MCF 10A (cell line): ENCODE measurements at places on chromosomes 2 and 18. TPM values are rescaled to one million over a fixed set of nuclear protein-coding genes. Genes with fewer than 3 reads are reported as not detected.

The SLC16A14 gene
- total RNA-seq = 0.56 and 1.8 TPM in 2 replicates

- H3K4me1 ChIP-seq = peaks cover 28% of the 10 kb centered on the region
- no peak for DNase-seq
- no peak overlapping the region for H3K4me3 ChIP-seq
- peaks cover 73% of the 10 kb centered on the region for H3K36me3 ChIP-seq
- peak overlapping the region; percentile 83 for H3K27ac ChIP-seq
Measured at GRCh38 chr2:43217228-43218154, 8.9 kb downstream of the ZFP36L2 start.

DNA sequence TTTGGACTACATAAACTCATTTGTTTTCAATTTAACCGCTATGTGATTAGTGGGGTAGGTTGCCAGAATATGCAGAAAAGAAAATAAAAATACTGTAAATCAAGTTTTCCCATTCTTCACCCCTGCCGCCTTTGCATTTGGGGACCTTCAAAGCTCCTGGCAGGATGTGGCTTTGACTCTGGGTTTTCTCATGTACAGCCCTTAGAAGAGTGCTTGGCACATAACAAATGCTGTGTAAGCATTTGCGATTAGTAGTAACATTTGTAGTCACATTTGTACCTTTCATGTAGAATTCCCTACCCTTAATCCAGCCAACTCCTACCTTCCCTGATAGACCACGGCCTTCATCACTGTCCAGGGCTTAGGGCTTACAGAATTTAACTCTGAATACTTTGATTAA lies 262.6 kb downstream of the MREG start:
- no peak for DNase-seq
- no peaks in the 10 kb centered on the region for H3K27me3 ChIP-seq
- H3K36me3 ChIP-seq = peaks cover 11% of the 10 kb centered on the region
- H3K4me3 ChIP-seq = no peak overlapping the region

The PIKFYVE gene
- total RNA-seq = 22.8 and 27.2 TPM in 2 replicates

The PKDCC gene
- 0.49 and 0.96 TPM in 2 replicates for total RNA-seq

DNA sequence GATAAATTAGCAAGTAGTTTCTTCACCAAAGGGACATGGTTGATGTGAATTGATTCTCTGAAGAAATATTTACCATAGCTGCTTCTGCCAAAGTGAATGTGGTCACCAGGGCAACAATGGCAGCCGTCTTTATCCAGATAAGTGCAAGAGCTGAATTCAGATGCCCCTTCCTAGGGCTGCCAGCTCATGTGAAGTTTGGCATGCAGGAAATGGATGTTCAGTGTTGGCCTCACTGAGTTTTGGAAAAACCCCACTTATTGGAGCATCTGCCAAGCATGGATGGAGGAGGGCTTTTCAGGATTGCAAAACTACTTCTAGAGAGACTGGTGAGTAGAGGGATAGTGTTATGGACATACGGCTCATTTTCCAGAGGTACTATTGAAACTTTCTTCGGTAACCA lies 80.8 kb downstream of the FMNL2 start:
- H3K4me1 ChIP-seq = peaks cover 65% of the 10 kb centered on the region
- no peaks in the 10 kb centered on the region for H3K27me3 ChIP-seq
- no peak overlapping the region for H3K4me3 ChIP-seq

The SOCS6 gene
- 16.9 and 20.4 TPM in 2 replicates for total RNA-seq

The TMBIM1 gene
- 96.8 and 107 TPM in 2 replicates for total RNA-seq

- peaks cover 6% of the 10 kb centered on the region for H3K36me3 ChIP-seq
- H3K27ac ChIP-seq = no peak overlapping the region
- peak; percentile 40 for DNase-seq
- no peak overlapping the region for H3K4me3 ChIP-seq
Measured at GRCh38 chr2:237207646-237208045, 122.0 kb downstream of the COPS8 start.

The ASB1 gene
- 104 and 113 TPM in 2 replicates for total RNA-seq

The TIA1 gene
- 75.7 and 83.9 TPM in 2 replicates for total RNA-seq

DNA sequence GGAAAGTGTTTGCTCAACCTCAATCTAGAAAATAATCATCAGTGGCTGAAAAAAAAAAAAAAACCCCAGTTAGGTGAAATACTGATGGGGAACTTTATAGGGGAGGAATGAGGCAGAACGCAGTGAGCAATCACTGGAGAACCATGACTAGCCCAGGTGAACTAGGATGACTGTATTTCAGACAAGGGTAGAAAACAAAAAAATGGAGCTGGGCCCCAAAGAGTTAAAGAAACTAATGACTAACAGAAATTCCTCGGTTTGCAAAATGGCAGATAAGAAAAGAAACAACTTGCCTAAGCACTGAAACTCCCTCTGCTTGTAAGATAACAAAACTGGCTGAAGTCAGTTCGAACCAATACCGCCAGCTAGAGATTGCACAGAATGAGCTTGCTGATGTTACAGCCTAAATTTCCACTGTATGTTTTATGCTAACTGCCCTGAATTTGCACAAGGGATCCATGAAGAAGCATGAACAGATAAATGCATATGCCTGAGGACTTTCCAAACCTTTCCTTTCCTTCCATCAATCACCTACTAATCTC lies 245.9 kb downstream of the METTL4 start:
- DNase-seq = no peak
- peak overlapping the region; percentile 40 for H3K27ac ChIP-seq
- H3K4me3 ChIP-seq = no peak overlapping the region

GRCh38 chr2:24411488-24412151 lies 51.3 kb upstream of the ITSN2 start:
- no peak for DNase-seq
- H3K4me3 ChIP-seq = no peak overlapping the region
- H3K36me3 ChIP-seq = no peaks in the 10 kb centered on the region
- no peaks in the 10 kb centered on the region for H3K27me3 ChIP-seq
- no peak overlapping the region for H3K27ac ChIP-seq
- no peaks in the 10 kb centered on the region for H3K4me1 ChIP-seq

DNA sequence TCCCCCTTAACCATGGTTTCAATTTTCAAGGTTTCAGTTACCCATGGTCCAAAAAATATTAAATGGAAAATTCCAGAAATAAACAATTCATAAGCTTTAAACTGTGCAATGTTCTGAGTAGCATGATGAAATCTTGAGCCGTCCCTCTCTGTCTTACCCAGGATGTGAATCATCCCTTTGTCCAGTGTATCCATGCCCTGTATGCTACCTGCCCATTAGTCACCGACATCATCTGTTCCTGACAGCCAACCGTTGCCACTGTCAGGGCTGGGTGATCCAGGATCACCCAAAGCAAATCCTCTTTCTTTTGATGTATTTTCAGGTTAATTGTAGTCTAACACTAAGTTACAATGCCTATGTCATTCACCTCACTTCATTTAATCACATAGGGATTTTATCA lies 15.7 kb upstream of the OLA1 start:
- H3K4me3 ChIP-seq = peak overlapping the region; percentile 46
- peaks cover 7% of the 10 kb centered on the region for H3K4me1 ChIP-seq
- peak; percentile 96 for DNase-seq
- no peaks in the 10 kb centered on the region for H3K27me3 ChIP-seq
- H3K27ac ChIP-seq = peak overlapping the region; percentile 95
- no peaks in the 10 kb centered on the region for H3K36me3 ChIP-seq

The DTNA gene
- total RNA-seq = 0.91 TPM in 1 of 2 replicates, not detected in the other

DNA sequence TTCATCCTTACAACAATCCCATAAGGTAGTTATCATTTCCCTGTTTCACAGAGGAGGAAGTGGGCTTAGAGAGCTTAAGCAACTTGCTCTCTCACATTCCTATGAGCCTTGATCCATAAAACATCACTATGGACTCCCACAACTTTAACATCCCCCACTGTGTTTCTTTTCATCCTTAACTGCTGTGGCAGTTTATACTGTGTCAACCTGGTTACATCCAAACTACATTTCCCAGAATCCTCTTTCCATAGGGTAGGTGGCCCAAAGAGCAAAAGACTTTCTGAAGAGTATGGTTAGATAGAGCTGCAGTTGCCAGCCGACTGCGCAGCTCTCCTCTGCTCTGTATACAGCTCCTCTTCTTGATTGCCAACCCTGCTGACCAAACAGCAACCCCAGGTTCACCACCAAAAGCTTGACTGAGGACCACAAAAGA lies 22.5 kb downstream of the MAP3K2 start:
- no peaks in the 10 kb centered on the region for H3K36me3 ChIP-seq
- no peaks in the 10 kb centered on the region for H3K27me3 ChIP-seq
- no peak overlapping the region for H3K27ac ChIP-seq
- H3K4me3 ChIP-seq = no peak overlapping the region

The LYPD6 gene
- total RNA-seq = 2.0 and 3.2 TPM in 2 replicates

DNA sequence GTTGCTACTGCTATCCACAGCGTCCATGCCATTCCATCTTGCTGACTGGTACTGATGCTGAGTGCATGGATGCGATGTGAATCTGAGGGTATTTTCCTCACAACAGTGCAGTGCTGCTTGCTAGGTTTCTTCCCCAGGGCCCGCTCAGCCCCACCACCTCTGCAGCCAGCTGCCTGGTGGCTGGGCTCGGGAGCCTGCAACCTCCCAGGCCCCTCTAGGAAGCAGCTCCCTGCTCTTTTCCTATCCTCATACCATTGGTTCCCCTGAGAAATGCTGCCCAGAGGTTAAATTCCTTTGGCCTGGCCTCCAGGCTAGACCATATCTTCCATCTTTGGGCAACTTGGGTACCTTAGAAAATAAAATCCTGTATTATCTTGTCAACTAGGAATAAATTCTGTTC lies 413.6 kb downstream of the TGIF1 start:
- no peak overlapping the region for H3K27ac ChIP-seq
- no peaks in the 10 kb centered on the region for H3K36me3 ChIP-seq
- no peaks in the 10 kb centered on the region for H3K27me3 ChIP-seq
- no peak for DNase-seq
- no peak overlapping the region for H3K4me3 ChIP-seq

The ITGA4 gene
- total RNA-seq = 0.19 and 0.42 TPM in 2 replicates

DNA sequence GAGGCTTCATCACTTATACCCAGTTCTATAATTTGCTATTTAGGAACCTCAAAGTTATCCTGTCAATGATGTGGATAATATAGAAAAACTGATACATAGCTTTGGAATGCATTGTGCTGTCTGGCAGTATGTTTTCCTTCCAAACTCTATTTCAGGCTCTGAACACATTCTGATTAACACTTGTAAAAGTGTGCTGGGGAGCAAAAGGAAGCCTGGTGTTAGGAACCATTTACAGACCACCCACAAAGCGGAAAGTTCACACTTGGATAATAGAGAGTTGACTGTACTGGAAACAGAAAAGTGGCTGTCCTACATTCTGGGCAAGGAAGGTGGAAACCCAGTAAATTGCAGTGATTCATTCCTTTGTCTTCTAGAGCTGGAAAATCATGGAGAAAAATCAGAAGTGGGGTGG lies 114.5 kb upstream of the ZFP36L2 start:
- peak; percentile 27 for DNase-seq
- peak overlapping the region; percentile 70 for H3K27ac ChIP-seq
- no peaks in the 10 kb centered on the region for H3K27me3 ChIP-seq
- H3K36me3 ChIP-seq = peaks cover 22% of the 10 kb centered on the region
- no peak overlapping the region for H3K4me3 ChIP-seq
- peaks cover 28% of the 10 kb centered on the region for H3K4me1 ChIP-seq

GRCh38 chr2:43159797-43160196 lies 66.6 kb downstream of the ZFP36L2 start:
- peak overlapping the region; percentile 98 for H3K27ac ChIP-seq
- H3K4me3 ChIP-seq = no peak overlapping the region
- DNase-seq = peak; percentile 45
- H3K36me3 ChIP-seq = no peaks in the 10 kb centered on the region
- peaks cover 43% of the 10 kb centered on the region for H3K4me1 ChIP-seq
- no peaks in the 10 kb centered on the region for H3K27me3 ChIP-seq

DNA sequence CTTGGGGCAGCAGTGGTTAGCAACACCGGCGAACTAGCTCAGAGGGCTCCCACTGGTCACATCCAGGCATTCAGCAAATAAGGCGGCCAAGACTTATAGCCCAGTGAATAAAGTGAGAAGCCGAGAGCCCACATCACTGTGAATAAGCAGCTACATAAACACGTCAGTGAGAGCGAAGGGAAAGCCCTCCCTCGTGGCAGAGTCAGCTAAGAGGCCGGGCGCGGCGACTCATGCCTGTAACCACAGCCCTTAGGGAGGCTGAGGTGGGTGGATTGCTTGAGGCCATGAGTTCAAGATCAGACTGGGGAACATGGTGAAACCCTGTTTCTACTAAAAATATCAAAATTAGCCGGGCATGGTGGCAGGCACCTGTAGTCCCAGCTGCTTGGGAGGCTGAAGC lies 5.2 kb downstream of the D2HGDH start:
- peaks cover 22% of the 10 kb centered on the region for H3K36me3 ChIP-seq
- no peaks in the 10 kb centered on the region for H3K27me3 ChIP-seq
- no peak for DNase-seq
- H3K4me3 ChIP-seq = no peak overlapping the region

GRCh38 chr2:24343225-24343882 lies 17.0 kb downstream of the ITSN2 start:
- H3K27me3 ChIP-seq = no peaks in the 10 kb centered on the region
- H3K4me3 ChIP-seq = no peak overlapping the region
- no peaks in the 10 kb centered on the region for H3K36me3 ChIP-seq
- H3K4me1 ChIP-seq = peaks cover 16% of the 10 kb centered on the region
- H3K27ac ChIP-seq = no peak overlapping the region

DNA sequence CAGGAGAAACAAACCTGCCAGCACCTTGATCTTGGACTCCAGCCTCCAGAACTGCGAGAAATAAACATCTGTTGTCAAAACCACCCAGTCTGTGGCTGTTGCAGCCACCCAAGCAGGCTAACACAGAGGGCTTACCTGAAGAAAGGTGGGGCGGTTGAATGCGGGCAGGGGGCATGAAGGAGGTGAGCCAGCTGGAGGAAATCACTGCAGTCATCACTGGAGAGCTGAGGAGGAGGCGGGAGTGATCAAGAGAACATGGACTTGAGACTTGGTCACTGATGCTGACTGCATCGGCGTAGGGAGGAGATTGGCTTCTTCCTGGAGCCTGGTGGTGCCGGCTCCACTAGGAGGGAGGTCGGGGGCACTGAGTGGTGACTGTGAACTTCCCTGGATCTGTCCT lies 14.6 kb upstream of the ARMC9 start:
- H3K36me3 ChIP-seq = no peaks in the 10 kb centered on the region
- peaks cover 8% of the 10 kb centered on the region for H3K27me3 ChIP-seq
- H3K4me3 ChIP-seq = no peak overlapping the region
- no peak for DNase-seq
- H3K27ac ChIP-seq = no peak overlapping the region

DNA sequence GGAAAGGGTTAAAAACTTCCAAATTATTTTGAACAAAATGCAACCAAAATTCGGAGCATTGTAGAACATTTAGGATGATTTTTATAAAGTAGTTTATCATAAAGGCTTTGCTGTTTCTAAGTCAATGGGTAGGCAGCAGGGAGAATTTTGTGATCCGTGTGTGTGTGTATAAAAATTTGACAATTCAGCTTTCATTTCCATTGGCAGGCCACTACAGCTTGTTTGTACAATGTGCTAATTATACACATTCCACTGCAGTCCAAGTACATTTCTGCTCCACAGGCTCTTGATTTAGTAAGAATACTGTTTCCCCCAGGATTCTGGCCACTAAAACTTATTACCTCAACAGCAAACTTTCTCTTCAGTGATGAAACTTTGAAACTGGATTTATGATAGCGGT lies 71.8 kb upstream of the LTBP1 start:
- no peak overlapping the region for H3K4me3 ChIP-seq
- H3K27me3 ChIP-seq = no peaks in the 10 kb centered on the region
- DNase-seq = no peak
- no peaks in the 10 kb centered on the region for H3K4me1 ChIP-seq
- no peaks in the 10 kb centered on the region for H3K36me3 ChIP-seq
- H3K27ac ChIP-seq = no peak overlapping the region

The PSMA8 gene
- total RNA-seq = not detected in 2 replicates
